ENCODE measurements at places on chromosomes 6 and 20. TPM values are rescaled to one million over a fixed set of nuclear protein-coding genes. Genes with fewer than 3 reads are reported as not detected.

DNA sequence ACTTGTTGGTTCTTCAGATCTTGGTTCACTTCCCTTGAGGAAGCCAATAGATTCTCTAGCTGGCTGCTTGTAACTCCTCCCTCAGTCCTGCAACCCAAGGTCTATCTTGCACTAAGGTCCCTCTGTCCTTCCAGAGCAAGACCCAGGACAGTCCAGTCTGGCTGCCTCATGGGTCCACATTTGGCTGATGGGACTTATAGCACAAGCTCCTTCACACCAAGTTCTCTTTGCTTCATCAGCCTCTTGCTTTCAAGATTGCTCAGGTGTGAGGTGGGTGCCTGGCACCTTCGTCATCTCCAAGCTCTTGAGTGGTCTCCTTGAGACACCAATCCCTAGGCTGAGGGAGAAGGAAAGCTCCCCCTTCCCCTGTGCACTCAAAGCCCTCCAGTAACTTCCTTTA, 28.3 kb downstream of the NSFL1C start:
- DNase-seq = no peak

GRCh38 chr20:60192326-60192725, 234.1 kb downstream of the CDH26 start:
- peak; percentile 11 for DNase-seq

DNA sequence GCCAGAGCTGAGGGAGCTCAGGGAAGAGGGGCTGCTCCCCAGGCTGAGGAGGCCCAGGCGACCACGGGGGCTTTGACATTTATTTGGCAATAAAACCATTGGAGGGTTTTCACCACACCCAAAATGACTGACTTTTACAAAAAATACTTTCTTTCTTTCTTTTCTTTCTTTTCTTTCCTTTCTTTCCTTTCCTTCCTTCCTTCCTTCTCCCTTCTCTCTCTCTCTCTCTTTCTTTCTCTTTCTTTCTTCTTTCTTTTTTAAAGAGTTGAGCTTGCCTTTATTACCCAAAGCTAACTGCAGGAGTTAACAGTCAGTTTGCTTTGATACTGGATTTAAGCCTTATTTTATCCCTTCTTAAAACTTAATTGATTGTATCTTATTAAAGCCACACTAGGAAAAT, 17.2 kb downstream of the SNX9 start:
- no peak for DNase-seq

DNA sequence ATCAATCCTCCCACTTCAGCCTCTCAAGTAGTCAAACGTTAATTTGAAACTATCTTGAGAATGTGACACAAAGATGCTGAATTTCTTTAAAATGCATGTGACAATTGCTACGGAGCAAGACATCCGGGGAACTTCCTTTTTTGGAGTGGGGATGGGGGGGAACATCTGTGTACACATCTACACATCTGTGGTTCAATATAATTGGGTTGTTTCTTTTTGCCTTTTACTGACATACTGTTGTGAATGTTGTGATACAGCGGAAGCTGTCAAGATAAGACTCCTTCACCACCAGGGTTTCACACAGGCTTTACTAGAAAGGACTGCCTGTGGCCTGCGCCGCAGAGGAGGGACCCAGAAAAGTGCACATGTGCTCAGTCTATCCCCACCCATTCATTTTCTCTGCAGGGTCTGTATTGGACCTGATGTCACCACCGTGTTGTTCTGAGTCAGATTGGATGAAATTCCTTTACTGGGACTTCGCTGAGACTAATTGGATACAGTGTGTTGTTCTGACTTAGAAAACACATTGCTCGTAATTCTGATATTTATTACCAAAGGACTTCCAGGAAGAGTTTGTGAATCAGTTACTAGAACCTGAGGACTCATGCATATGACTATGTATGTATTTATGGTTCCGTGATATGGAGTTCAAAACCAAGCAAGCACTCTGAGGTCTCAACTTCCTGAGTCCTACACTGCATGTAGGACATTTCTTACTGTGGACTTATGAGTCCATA, 98.7 kb upstream of the SGK1 start:
- no peak for DNase-seq

- no peak for DNase-seq
Observed at GRCh38 chr6:94361304-94362060, 942.1 kb upstream of the EPHA7 start.

DNA sequence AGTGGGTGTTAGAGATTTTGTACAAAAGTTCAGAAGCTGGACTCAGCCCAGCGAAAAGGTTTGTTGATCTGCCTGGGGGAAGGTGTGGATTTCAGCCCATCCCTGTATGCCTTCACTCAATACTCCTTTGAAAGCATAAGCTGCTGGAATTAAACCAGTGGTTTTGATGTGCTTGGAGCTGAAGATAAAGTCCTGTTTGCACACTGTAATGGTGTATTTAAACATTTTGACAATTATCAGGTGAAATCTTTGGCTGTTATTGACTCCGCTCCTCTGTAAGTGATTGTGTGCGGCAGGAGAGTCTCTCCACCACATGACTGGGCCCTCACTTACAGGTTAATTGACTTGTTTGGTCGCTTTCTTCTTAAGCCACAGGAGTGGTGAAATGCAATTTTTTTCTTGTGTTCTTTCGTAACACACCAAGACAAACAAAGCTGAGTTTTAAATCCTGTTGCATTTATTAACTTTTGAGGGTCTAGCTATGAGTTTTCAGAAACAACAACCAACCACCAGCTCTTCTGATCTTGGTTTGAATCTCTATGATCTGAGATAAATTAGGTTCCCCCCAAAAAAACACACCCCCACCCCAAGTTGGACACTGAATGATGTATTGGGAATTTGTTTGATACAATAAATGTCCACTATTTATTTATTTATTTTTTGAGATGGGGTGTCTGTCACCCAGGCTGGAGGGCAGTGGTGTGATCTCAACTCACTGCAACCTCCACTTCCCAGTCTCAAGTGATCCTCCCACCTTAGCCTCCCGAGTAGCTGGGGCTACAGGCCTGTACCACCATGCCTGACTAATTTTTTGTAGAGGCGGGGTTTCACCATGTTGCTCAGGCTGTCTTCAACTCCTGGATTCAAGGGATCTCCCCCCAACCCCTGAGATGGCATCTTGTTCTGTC, 46.3 kb upstream of the NCOA3 start:
- no peak for DNase-seq

DNA sequence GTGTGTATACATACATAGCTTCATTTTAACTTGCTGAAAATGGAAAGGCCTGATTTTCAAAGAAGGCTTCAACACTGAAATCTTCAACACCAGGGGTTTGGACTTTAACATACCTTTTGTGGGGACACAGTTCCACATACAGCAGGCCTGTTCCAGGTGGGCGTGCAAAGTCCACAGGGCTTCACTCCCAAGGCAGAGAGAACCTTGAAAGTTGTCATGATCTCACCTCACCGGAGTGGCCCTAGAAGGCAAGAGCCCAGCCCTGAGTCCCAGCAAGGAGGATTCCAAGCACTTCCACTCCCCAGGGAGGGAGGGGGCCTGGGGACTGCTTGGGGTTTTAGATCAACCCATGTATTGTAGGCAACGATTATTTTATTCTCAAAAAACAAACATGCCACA, 47.2 kb downstream of the TMEM242 start:
- no peak for DNase-seq

GRCh38 chr6:47000842-47001241, 41.3 kb downstream of the ADGRF1 start:
- DNase-seq = no peak

GRCh38 chr6:105601541-105602236, 198.8 kb upstream of the PREP start:
- peak; percentile 99 for DNase-seq

- no peak for DNase-seq
Observed at GRCh38 chr6:69907981-69908498, 41.7 kb downstream of the COL19A1 start.

DNA sequence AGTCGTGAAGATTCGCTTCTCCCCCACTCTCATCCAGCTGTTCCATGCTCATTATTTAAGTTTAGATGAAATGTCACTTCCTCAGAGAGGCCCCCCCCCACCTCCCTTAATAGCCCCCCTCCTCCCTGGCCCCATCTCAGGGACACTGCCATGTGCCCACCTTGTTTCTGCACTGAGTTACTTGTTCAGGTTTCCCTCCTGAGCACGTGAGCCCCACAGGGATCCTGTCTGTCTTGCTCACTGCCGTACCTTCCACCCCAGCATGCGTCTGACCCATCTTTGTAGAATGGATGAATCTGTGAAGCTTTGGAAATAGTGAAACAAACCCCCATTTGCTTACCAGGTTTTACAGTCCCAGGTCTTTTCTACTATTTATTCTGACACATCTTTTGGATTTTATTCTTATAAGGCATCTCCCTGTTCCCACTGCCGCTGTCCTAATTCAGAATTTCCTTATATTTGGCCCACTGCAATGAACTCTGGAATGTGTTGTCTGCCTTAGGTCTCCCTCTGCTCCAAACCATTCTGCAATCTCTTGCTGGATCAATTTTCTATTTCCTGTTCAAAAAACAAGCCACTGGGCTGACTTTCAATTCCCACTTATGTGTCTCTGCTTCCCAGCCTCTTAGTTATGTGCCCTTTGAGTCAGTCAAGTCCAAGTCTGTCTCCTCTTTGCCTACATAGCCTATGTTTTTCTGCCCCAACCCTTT, 136.5 kb upstream of the ECI2 start:
- DNase-seq = no peak

DNA sequence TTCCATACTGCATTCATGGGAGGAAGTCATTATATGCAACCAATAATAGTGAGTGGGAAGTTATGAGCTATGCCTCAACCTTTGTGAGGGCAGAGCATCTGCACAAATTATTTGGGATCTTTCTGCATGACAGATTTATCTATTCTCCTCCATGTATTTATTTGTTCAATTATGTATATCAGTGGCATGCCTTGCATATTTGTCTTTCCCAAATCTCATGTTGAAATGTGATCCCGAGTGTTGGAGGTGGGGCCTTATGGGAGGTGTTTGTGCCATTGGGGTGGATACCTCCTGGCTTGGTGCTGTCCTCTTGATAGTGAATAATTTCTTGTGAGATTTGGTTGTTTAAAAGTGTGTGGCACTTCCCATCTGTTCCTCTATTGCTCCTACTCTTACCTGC, 1246.0 kb upstream of the CITED2 start:
- no peak for DNase-seq

GRCh38 chr20:52426856-52427255, 235.3 kb upstream of the ZFP64 start:
- no peak for DNase-seq

GRCh38 chr6:5562277-5562676, 301.0 kb downstream of the FARS2 start:
- no peak for DNase-seq

GRCh38 chr20:51696304-51697071, 71.7 kb downstream of the ATP9A start:
- DNase-seq = peak; percentile 70

DNA sequence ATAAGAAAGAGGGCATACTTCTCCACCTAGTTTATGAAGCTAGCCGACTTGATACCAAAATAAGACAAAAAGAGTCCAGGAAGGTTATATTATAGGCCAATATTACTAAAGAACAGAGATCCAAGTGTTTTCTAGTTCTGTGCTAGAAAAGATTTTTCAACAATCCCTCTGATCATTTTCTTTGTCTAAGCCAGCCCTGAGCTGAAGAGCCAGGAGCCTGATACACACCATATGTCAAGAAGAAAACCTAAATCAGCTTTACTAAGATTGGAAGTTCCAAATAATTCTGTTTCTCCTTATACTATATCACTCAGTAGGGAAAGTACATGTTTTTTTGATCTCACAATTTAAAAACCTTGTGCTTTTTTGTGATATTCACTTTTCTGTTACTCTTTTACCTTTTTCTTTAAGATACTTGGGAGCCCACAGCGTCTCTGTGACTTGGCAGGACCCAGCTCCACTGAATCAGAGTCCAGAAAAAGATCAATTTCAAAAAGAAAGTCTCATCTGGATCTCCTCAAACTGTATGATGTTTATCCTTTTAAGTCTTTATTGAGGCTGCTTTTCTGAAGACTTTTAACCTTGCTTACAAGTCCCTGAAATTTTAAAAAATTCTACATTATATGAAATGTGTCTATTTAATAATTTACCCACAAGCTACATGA, 43.0 kb upstream of the PBOV1 start:
- no peak for DNase-seq

DNA sequence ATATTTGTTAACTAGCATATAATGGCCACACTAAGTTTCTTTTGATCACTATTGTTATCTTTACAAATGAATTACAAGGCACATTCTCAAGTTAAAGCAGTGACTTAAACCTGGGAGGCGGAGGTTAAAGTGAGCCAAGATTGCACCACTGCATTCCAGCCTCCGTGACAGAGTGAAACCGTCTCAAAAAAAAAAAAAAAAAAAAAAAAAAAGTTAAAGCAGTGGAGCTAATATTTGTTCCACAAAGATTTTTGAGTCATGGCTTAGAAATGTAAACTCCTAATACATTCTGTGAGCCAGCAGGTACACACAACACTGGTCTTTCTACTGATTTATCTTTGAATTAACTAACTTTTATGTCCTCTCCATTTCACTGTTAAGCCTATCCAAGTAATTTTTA, 221.7 kb upstream of the HTR1E start:
- no peak for DNase-seq

- peak; percentile 31 for DNase-seq
Observed at GRCh38 chr6:33192671-33193602, 670 bp upstream of the COL11A2 start.

DNA sequence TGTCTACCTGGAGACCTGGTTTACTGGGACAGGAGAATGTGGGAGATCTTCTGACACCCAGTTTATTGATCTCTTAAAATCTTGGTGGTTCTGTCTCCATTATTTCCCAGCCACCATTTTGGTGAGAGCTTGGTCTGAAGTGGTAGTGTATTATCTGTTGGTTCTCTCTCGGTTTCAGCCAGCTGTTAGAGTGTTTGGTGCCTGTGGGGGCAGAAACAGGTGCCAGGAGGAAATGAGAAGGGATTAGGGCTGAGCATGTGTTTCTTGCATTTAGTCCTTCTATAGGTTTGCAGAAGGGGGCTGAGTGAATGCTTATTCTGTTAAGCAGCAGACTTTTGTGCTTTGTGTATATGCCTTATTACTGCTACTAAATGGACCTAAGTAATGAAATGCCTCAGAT, 9.6 kb downstream of the JARID2 start:
- DNase-seq = no peak

GRCh38 chr6:46293641-46294316, 123.0 kb upstream of the ENPP5 start:
- no peak for DNase-seq

PGM3 gene
- 66.7 TPM for total RNA-seq

FAM209B gene
- not detected for total RNA-seq

IYD gene
- not detected for total RNA-seq

C20orf202 gene
- total RNA-seq = not detected

DNAH8 gene
- total RNA-seq = not detected

ESF1 gene
- total RNA-seq = 17.3 TPM

NPEPL1 gene
- 11.2 TPM for total RNA-seq

TRIM31 gene
- not detected for total RNA-seq

TMEM244 gene
- 2.5 TPM for total RNA-seq

ETV7 gene
- 0.24 TPM for total RNA-seq

OR2B6 gene
- total RNA-seq = not detected
